ENCODE measurements at places on chromosomes 5 and 9.

GRCh38 chr5:73591698-73592501 lies 26.4 kb downstream of the UTP15 start:
- DNase-seq: no peak

- DNase-seq: no peak
Observed at GRCh38 chr5:151310932-151311331, 7.4 kb upstream of the SLC36A3 start.

- DNase-seq: no peak
Observed at GRCh38 chr5:173055722-173055982, 500 bp upstream of the CREBRF start.

GRCh38 chr5:8961956-8962355 lies 583.9 kb downstream of the SEMA5A start:
- no peak for DNase-seq

DNA sequence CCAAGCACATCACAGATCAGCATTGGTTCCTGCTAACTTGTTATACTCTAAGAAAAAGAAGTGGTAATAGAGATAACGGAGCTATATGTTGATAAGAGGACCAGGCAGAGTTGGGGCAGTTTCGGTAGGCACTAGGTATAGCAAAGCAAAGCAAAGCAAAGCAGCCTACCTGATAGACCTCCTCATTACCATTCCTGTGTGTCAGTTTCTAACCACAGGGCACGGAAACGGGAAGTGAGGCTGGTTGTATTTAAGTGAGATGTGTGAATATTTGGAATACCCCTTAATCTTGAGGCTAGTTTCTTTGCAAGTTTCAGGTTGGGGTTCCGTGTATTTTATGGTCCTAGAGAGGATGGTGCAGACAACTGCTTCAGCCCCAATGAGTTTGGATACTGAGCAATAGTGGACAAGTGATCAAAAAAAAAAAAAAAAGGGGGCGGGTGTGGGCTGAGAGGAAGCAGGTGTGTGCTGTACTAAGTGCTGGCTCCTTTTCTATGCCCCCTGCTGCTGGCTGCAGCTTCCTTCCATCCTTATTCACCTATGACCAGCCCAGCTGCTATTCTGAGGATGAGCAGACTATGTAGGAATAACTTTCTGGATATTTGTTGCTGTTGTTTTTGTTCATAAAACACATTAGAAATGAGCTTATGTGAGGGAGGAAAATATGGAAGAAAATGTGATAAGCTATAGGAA lies 183.3 kb downstream of the SH3GL2 start:
- DNase-seq: no peak

- no peak for DNase-seq
Observed at GRCh38 chr9:106059886-106060285, 365.5 kb downstream of the TMEM38B start.

DNA sequence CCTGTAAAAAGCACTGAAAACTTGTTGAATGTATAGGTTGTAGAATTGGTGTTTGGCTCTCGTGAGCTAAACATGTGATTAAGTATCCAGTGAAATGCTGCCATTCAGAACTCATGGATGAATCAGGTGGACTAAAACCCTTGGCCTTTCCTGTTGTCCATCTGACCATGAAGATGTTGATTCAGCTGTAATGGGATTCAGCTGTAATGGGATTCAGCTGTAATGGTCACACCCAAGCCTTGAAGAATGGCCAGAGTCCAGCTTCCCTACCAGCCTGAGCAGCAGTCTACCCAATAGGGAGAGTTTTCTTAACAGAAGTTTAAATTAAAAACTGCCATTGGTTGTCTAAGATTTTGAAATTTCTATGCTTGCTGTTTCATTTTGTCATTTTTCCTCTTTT lies 18.1 kb downstream of the MAMDC2 start:
- no peak for DNase-seq

- no peak for DNase-seq
Observed at GRCh38 chr9:37870799-37871176, 33.1 kb downstream of the SLC25A51 start.

DNA sequence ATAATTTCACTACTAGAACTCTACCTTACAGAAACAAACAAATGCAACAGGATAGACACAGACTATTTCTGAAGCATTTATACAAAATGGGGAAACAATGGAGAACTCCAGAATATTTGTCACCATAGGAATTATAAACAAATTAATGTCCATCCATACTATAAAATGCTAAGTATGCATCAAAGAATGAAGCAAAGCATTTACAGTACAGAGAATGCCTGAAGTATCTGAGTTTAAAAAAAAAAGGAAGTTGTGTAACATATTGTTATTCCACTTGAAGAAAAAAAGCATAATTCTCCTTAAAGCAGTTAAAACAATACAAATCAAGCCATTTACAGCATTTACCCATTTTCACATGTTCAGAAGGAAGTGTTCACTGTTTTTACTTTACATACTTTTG lies 53.0 kb downstream of the DROSHA start:
- no peak for DNase-seq

DNA sequence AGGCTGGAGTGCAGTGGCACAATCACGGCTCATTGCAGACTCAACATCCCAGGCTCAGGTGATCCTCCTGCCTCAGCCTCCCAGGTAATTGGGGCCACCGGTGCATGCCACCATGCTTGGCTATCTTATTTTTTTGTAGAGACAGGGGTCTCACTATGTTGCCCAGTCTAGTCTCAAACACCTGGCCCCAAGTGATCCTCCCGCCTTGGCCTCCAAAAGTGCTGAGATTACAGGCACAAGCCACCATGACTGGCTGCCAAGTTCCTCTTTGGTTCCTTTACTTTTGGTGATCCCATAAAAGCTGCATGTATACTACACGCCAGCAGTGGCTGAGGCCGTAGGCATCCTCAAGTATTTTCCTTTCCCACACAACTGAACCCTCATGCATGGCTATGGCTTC lies 11.4 kb downstream of the ARL15 start:
- no peak for DNase-seq

DNA sequence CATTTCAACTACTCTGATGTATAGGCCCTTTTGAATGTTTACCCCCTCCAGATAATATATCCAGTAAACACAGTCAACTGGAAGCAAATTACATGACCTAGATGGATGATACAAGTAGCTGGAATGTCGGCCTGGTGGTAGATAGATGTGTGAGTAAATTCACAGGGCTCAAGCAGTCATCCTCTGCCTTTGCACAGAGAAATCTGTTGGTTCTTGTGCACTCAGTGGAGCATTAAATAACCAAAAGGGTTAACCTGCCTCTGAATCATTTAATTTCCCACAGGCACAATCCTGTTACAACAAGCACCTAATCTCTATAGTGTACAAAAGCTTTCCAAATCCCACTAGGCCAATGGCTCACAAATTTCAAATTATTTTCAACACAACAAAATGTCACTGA lies 668.3 kb downstream of the DNAH5 start:
- no peak for DNase-seq
